Bronchial epithelial cell (primary cell): ENCODE measurements at places on chromosomes 1 and 21. TPM values are rescaled to one million over a fixed set of nuclear protein-coding genes. Genes with fewer than 3 reads are reported as not detected.

EPHA2 gene
- 117 and 144 TPM in 2 replicates for total RNA-seq

TAS1R1 gene
- total RNA-seq: not detected in 2 replicates

AMPD2 gene
- 14.8 and 21.9 TPM in 2 replicates for total RNA-seq

MATN1 gene
- not detected in 2 replicates for total RNA-seq
